Occipital lobe (tissue), 3 donors: ENCODE measurements at places on chromosomes 13 and 19. TPM values are rescaled to one million over a fixed set of nuclear protein-coding genes. Genes with fewer than 3 reads are reported as not detected.

STK11 gene
- 49.0 TPM for total RNA-seq

IRGC gene
- not detected for total RNA-seq

KANK3 gene
- 5.1 TPM for total RNA-seq

MYO1F gene
- total RNA-seq, result 1.7 TPM

GDF15 gene
- total RNA-seq, result not detected

CYP2F1 gene
- total RNA-seq, result not detected

GFY gene
- total RNA-seq, result not detected

CEACAM16 gene
- total RNA-seq, result not detected

SLC27A1 gene
- total RNA-seq, result 14.2 TPM

DNA sequence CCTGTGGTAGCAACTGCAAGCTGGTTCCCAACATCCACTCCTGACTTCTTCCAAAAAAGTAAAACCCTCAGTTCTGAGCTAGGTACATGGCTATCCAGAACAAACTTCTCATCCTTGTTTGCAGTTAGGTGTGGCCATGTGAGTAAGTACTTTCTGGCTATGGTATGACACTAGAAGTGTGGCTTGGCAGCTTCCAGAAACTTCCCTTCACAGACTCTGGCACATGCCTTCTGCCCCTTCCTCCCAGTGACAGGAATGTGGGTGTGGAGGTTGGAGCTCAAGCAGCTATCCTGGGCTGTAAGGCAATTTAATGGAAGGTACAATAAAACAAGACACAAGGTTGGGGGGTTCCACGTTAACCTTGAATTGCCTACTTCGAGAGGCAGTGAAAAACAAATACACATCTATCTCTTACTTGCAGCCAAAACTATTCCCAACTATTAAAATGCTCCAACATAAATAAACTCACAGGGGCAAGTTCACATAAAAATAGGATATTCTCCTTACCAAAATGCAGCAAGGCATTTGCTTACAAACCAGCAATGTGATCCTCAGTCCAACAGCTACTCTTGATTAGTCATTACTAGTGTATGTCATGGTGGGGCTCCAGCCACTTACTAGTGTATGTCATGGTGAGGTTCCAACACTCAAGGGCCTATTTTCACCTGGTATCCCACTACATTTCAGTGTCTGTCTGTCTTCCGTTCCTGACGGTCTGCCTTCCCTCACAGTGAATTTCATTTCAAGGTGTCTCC is 3.1 kb downstream of the SMG9 start:
- DNase-seq, result no peak

DNA sequence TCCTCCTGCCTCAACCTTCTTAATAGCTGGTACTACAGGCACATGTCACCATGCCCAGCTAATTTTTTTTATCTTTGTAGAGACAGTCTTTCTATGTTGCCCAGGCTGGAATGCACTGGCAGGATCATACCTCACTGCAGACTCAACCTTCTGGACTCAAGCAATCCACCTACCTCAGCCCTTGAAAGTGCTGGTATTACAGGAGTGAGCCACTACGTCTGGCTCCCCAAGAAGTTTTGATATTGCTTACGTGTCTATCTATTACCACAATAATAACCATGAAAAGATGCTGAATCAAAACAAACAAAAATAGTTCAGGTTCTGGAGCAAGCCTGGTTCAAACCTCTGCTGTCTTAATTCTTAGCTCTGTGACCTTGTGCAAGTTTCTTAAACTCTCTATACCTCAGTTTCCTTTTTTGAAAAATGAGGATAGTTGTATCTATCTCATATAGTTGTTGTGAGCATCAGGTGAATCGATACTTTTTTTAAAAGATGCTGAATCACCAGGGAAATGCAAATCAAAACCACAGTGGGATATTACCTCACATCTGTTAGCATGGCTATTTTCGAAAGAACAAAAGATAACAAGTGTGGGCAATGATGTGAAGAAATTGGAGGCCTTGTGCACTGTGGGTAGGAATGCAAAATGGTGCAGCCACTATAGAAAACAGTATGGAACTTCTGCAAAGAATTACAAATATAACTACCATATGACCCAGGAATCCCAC is 19.0 kb upstream of the LEUTX start:
- no peak for DNase-seq

- no peak for DNase-seq
Measured at GRCh38 chr13:82501834-82502233, 1380.4 kb downstream of the SLITRK1 start.

- no peak for DNase-seq
Measured at GRCh38 chr19:17184371-17184841, 30.8 kb upstream of the USE1 start.

DNA sequence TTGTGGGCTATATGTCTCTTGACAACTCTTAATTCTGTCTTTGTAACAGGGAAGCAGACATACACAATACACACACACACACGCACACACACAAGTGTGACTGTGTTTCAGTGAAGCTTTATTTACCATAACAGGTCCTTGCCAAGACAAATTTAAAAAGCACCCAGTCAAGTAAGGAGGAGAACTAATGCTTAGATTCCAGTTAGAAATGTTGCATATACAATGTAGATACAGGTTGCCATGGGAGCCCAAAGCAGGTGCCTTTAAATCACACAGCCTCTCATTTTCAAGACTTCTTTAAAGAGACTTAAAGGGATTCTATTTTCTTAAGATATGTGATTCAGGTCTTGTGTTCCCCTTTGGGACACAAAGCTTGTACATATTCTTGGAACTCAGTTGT is 1551.9 kb downstream of the EFNB2 start:
- DNase-seq, result no peak

- DNase-seq, result no peak
Measured at GRCh38 chr13:86710896-86711295, 911.7 kb upstream of the SLITRK6 start.

GRCh38 chr13:49140910-49141611 is 79.1 kb upstream of the MLNR start:
- no peak for DNase-seq

GRCh38 chr13:92158346-92158745 is 759.9 kb downstream of the GPC5 start:
- DNase-seq, result no peak

DNA sequence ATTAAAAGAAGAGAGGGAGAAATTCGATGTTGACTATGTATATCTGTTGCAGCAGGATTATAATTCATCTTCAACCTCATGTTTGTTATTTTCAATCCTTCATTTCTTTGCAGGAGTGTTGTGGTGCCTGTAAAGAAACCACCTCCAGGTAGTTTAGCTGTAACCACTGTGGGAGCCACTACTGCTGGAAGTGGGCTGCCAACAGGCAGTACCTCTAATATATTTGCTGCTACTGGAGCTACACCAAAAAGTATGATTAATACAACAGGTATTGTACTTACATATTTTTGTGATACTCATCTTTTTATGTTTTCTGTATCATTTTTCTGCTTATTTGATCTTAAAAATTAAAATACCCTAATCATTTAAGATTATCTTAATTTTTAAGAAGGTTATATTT is 266.5 kb downstream of the NBEA start:
- DNase-seq, result no peak

DNA sequence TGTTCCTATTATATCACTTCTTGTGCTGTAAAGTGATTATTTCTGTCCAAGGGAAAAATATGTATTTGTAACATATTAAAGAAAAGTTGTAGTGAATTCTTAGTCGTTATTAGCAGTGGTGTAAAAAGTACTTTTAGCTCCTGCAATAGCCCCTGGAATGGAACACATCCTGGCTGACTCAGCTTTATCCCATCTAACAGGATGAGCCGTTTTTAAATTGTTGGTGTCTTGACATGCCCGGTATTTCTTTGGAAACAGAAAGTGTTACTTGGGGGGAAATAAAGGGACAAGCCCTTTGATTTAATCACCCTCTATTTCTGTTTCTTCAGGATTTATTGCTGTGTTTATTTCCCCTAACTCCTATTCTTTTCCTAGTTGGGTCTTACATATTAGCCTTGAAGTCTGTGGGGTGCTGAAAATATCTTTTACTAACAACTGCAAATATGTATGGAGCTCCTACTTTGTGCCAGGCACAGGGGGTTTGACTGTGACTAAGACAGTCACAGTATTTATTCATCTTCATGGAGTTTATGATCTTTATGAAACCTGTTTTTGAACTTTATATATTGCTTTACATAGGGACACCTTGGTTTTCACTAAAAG is 17.9 kb downstream of the COG3 start:
- no peak for DNase-seq

GRCh38 chr13:66534561-66534960 is 695.6 kb downstream of the PCDH9 start:
- no peak for DNase-seq

GRCh38 chr19:32869369-32869965 is at the start of gene SLC7A9:
Gene SLC7A9 (minus strand): TSS chr19:32869767. CDS start chr19:32868534, 1,233 bp downstream.
- no peak for DNase-seq

GRCh38 chr13:66003558-66003957 is 1226.6 kb downstream of the PCDH9 start:
- no peak for DNase-seq

GRCh38 chr13:45500492-45501174 is 35.9 kb downstream of the COG3 start:
- no peak for DNase-seq

DNA sequence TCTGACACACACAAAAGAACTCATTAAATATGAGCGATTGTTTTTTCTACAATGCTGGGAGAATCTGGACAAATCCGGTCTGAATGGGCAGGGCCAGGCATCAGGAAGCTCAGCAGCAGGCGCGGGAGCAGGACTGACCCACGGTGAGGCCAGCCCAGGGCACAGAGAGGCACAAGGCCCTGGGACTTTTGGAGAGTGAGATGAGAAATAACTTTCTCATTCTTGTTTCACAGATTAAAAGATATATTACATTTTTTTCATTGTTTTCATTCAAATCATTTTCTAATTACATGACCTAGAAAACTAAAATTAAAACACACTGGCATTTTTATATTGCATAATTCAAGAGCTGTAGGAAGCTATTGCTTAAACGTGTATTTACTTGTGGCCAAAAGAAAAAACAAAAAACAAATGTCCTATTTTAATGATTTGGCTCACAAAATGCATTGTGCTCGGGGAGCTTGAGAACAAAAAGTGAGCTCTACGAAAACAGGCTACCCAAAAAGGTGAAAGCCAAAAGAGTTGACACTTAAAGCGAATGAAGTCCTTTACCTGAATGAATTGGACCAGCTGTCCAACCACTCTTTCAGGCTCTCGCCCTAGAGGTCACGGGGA is 133.1 kb downstream of the TNFRSF19 start:
- DNase-seq, result no peak

- no peak for DNase-seq
Measured at GRCh38 chr19:2902590-2903218, 2.0 kb downstream of the ZNF57 start.

DNA sequence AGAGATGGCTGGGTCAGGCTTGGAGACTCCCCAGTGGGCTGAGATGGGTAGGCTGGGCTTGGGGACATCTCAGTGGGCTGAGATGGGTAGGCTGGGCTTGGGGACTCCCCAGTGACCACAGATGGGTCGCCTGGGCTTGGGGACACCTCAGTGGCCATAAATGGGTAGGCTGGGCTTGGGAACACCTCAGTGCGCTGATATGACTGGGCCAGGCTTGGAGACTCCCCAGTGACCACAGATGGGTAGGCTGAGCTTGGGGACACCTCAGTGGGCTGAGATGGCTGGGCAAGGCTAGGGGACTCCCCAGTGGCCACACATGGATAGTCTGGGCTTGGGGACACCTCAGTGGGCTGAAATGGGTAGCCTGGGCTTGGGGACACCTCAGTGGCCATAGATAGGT is 12.8 kb downstream of the IQCN start:
- no peak for DNase-seq

GRCh38 chr19:39754544-39754943 is 16.7 kb upstream of the CLC start:
- no peak for DNase-seq

GRCh38 chr13:91132786-91133185 is 214.7 kb upstream of the MIR17HG start:
- DNase-seq, result no peak

DNA sequence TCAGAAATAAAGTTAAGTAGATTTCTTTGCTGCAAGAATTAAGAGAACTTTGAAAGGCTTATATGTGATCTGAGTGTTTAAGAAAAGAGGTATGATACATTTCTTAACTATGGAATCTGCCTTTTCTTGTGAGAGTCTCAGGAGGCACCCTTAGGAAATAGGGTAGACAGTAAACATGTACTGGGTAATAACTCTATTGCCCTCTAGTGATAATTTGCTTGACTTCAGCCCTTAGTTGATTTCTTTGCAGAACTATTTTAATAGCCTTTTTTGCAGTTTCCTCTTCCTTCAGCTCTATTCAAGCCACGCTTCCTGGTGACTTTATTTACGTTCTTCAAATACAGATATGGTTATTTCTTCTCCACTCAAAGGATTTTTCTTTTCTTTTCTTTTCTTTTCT is 37.0 kb upstream of the CCNA1 start:
- no peak for DNase-seq

GRCh38 chr13:113148407-113148806 is 10.0 kb upstream of the PROZ start:
- no peak for DNase-seq

GRCh38 chr13:43516401-43516833 is 270.4 kb downstream of the ENOX1 start:
- no peak for DNase-seq
